Endodermal cell (in vitro differentiated cells): ENCODE measurements at places on chromosomes 7 and 10. TPM values are rescaled to one million over a fixed set of nuclear protein-coding genes. Genes with fewer than 3 reads are reported as not detected.

- no peak for DNase-seq
These were observed 21.7 kb upstream of the MACC1 start for GRCh38 chr7:20238754-20239324.

AOAH gene
- 0.59 and 0.70 TPM in 2 replicates for total RNA-seq

GRCh38 chr10:96664563-96664962, 55.8 kb downstream of the PIK3AP1 start:
- no peak for DNase-seq

GRCh38 chr7:13236026-13236425, 548.6 kb downstream of the ARL4A start:
- DNase-seq, result no peak

DNA sequence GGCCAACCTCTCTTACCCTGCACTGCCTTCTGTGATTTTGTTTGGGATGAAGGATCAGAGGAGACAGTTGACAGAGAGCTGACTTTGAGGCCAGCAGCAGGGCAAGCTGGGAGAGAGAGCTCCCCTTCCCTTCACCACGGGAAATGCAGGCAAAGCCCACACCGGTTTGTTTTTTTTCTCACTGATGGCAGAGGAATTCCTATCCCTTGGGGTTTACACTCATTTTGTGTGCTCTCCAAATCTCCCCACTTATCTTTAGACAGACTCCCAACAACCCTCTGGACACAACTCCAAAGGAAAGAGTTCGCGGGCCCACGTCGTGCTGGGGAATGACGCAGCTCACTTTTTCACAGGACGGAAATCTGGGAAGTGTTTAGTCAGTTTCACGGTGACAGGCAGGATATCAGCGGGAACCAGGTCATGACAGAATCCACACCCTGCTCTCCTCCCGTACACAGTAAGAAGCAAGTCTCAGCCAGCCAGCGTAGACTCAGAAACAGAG, 68.3 kb upstream of the FAM171A1 start:
- peak; percentile 78 for DNase-seq

DNA sequence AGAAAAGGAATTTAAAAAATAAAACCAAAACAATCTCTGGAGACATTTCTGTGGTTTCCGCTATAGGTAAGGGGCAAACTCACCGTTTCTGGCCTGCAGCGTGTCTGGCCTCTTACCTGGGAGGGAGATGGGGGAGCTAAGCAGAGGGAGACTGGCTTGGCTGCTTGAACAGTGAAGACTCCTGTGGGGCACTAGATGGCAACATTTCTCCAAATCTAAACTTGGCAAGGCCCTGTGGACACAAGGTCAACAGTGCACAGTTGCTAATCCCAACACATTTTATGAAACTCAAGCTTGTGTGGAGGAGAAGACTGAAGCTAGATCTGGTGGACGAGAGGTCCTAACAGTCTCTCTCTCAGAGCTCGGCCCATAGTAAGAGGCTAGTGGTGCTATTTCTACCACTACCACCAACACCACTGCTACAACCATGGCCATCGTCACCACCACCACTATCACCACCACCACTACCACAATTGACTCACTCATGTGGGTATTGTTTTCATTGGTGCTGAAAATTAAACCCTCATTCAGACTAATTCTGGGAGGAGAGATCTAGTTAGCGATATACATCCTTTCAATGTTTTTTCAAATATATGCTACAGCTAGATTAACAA, 28.4 kb upstream of the CDHR3 start:
- peak; percentile 79 for DNase-seq

- no peak for DNase-seq
These were observed 29.4 kb downstream of the PHTF2 start for GRCh38 chr7:77827999-77828398.

DGKB gene
- total RNA-seq, result 3.3 to 5.2 TPM (median 4.2 TPM) in 3 replicates

DNA sequence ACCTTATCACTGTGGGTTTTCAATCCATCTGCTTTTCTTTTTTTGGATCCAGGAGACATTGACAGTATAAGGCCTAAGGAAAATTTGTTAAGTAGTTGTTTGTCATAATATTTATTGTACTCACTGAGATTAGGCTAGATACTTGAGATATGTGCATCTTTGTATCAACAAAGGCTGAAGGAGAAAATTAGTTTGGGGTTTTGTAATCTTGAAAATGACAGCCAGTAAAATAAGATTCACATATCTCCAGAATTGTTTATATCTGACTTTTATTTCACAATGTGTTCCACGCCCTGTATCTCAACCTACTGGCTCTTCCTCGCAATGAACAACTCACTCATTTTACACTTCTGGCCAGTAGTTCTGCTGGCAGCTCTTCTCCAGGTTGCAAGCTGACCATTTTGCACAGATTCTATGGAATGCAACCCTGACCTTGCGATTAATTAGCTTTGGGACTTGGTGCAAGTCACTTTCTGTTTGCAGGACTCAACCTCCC, 132.7 kb downstream of the GATA3 start:
- no peak for DNase-seq

DNA sequence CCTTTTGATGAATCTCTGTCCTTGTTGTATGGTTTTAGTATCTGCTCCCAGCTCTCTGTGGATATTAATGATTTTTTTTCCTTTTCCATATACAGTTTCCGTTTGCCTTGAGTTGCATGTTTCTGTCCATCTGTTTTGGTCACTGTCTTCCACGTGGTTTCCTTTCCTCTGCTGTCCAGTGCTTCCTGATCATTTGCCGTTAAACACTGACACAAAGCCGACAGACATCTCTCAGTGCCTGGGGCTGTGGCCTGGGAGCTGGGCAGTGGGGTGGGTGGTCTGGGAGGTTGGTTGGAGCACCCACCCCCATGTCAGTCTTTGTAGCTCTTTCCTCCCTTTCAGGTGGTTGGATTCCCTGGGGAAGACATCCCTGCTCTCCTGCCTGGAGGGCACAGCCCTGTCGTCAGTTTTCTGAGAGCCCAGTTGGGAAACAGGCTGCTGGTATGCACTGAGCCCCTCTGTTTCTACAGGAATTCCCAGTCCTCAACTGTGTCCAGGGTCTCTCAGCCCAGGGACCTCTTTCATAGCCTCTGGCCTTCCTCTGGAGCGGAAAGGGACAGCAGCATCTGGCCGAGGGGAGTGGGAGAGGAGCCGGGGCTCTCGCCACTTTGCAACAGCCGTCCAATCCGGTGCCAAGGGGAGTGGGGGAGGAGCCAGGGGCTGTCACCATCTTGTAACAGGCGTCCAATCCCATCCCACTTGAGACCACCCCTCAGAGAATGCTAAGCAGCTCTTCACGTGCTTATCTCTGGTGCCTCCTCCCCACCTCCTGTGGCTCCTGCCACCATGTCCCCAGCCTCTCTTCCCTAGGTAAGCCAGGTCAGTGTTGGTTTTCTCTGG, 26.7 kb upstream of the MKI67 start:
- peak; percentile 70 for DNase-seq

DNA sequence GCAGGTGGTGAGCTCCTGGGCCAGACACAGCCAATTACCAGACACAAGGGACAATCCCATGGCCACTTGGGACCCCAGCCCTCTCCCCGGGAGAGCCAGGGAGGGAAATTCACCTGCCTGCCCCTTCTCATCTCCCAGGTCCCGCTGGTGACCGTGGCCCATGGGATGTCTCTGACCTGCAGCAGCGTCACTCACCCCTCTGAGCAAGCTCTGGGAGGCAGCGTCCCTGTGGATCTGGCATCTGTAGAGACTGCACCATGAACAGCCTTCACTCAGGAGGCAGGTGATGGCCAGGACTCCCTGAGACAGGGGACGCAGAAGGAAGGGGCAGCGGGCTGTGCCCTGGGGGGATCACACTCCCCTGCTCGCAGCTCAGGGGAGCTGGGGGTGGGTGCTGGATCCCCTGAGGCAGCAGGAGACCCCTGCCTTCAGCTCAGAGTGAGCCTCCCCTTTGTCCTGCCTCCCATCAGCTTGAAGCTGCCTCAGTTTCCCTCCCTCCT, 90.8 kb downstream of the FOXL3 start:
- DNase-seq, result peak; percentile 43

DNA sequence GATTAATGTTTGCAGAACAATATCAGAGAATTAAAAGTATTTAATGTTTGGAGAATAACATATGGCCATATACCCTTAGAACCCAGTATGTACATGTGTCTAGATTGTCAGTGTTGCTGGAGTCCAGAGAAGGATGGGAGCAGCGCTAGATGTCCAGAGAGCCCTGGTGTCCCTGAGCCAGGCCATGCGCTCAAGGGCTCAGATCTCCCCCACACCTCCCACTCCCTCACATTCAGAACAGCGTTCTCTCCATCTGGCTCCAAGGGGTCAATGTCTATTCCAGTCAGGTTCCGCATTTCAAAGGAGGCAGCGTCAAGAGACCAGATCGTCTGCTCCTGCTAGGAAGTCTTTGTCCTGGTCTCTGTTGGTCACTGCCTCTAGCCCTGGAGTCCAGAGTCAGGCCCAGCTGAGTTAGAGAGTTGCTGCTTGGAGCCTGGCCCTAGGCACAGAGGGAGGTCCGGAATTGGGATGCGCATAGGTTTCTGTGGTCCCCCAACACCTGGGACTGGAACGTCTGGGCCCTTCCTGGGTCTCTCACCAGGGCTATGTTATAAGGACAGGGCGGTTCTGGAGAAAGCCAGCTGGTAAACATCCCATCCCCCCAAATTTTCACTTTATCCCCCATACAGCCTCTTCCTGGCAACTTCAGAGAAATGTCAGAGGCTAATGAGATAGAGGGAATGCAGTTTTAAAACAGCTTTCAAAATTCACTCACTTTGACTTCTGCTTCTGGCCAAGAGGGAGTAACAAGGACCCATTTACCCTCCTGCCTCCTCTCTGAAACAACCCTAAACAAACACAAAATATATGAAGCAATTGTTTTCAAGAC, 6.5 kb upstream of the WDR86 start:
- DNase-seq, result no peak

DNA sequence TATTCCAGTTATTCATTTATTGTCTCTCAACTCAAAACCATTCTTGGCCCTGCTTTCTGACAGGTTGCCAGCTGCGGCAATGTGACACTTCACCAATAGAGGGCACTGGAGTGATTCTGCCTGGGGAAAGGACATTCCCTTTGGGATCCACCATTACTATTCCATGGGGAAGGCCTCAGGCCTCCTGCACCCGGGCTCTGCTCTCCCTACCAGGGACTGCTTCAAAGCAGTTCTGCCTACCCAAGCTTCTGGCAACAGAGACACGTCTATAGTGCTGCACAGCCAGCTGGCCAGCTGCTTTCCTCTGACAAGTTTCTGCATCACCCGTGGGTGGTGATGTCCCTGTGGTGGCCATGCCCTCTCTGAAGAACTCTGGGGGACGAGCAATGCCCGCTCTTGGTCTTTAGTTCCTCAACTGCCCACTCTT, 163.8 kb downstream of the ELMO1 start:
- peak; percentile 94 for DNase-seq

DNA sequence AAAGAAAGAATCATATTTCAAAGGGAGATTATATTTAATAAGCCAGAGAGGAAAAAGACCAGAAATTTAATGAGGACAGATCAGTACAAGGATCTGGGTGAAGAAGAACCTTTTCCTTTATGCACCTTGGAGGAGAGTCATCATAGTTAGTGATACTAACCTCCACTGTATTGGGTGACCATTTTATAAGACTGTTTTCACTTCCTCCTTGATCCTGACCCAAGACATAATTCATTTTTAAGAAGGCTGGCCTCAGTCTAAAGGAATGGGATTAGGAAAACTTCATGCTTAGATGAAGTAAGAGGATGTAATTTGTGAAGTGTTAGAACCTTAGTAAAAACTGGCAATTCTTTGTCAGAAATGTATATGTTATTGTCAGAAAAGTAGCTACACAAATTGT, 68.6 kb downstream of the ADAM22 start:
- DNase-seq, result no peak

GRCh38 chr7:73350306-73351068, 22.5 kb downstream of the FKBP6 start:
- no peak for DNase-seq

GPR85 gene
- total RNA-seq, result 0.13 TPM in 1 of 3 replicates, not detected in the others

- DNase-seq, result no peak
These were observed 39.8 kb upstream of the ZNF438 start for GRCh38 chr10:31071232-31072005.

GRCh38 chr10:77647543-77648293, 10.1 kb upstream of the KCNMA1 start:
- peak; percentile 26 for DNase-seq

DNA sequence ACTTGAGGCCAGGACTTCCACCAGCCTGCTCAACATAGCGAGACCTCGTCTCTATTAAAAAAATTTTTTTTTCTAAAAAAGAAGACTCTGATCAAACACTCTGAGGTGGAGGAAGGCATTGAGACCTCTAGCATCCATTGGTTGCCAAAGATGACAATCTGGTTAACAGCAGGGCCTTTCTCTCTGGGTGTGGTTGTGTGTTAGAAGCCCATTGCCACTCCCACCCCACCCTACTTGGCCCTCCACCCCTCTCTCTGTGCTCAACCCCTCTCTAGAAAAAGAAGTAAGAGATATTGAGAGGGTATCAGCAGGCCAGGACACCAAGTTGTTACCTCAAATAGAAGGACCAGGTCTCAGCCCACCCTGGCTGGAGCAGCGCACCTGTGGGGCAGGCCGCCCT, 57.4 kb upstream of the MXI1 start:
- DNase-seq, result no peak

DNA sequence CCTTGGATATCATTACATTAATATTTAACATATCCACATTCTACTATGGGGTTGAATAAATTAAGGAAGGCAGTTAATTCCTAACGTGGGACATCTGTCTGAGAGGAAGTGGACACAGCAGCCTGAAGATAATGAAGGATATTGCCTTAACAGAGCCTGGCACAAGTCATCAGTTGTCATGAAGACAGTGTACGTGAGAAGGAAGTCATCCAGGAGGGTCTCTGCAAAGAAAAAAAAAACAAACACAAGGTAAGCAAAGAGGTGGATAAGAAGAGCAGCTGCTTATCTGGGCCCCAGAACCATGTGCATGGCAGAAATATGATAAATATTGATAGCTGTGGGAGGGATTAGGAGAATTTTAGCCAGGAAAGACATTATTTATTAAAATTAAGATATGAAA, 190.0 kb downstream of the RAPGEF5 start:
- DNase-seq, result no peak

DNA sequence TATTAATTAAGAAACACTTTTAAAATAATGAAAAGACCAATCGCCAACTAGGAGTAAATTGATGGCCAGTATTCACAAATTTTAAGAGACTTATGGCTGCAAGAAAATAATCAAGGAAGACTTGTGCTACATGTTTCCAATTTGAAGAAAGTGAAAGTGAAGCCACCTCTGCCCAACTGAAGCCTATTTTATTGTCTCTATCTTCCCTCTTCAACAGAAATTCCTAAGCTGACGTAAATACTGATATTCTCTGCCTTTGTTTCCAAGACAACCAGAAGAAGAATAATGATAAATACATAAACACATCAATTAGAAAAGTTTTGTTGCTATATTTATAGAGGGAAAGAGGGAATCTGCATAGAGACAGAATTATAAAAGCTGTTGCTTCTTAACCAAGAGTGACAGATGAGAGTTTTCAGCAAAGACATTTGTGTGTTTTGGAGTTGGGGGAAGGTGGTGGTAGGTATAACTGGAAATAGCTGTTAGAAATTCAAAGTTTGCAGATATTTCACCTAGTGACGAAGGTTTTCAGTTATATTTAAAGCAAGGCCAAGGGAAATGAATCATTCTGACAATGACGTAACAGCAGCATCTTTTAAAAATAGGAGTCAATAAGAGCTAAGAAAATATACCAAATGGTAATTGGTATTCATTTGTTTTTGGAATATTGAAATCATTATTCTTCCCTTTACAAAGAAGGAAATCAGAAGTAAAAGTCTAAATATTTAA, 576.6 kb upstream of the SORCS1 start:
- DNase-seq, result no peak
